ENCODE measurements at places on chromosomes 5 and 9.

- no peak for DNase-seq
These were observed 217.2 kb downstream of the MLLT3 start for GRCh38 chr9:20405078-20405477.

GRCh38 chr5:178895615-178896571, at the start of gene ZFP2:
ZFP2 (plus strand) TSS chr5:178895913; CDS start chr5:178931314, 35,401 bp downstream.
- peak; percentile 45 for DNase-seq

GRCh38 chr5:10289353-10289752, 18.3 kb downstream of the CMBL start:
- DNase-seq = no peak

DNA sequence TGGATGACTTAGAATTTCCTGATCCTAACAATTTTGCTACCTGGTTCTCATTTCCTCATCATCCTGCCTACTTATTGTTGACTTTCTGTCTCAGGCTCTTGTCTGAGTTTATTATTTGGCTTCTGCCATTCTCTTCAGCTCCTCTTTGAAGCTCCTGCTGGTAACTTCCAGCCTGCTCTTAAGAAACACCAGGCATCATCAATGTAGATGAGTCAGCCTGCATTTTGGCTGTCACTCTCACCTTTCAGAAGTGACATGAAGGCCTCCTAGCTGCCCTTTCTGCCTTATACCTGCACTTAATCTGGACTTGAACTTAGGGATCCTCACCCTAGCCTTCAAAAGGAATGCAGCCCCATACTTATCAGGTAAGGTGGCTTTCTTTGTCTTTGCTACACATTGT, 551.8 kb upstream of the ZNF608 start:
- DNase-seq = no peak

DNA sequence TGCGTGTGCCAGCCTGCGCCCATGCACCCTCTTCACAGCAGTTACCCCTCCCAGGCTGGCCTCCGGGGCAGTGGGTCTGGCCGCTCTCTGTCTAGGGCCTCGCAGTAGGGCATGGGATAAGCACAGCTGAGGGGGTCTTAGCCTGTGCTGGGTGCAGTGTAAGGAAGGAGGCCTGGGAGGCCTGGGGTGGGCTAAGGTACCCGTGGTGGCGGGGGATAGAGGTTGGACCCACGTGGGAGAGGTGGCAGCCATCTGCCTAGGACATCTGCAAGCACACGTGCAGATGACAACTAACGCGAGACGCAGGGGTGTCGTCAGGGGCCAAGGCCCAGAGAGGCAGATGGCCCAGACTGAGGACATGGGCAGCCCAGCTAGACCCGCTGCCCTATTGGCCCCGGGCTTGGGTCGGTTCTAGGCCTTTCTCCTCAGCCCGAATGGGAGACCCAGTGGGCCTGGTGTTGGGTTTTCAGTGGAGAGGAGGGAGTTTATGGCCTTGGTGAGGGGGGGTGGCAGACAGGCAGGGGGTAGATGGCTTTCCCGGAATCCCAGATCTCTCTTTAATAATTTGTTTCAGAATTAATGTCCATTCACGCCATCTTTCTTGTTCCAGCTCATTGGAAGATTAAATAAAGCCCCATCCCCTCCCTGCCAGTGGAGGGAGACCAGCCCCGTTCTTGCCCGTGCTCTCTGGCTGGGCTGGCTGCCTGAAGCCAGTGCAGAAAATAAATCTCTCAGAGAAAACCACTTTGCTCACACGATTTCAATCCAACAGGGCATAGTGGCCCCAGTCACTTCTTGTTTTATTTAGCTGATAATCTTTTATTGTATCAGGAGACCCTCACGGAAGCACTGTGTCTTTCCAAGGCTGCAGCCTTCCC, 154.2 kb downstream of the GAPVD1 start:
- no peak for DNase-seq

GRCh38 chr9:110672873-110673510, 4.4 kb downstream of the MUSK start:
- DNase-seq = no peak

DNA sequence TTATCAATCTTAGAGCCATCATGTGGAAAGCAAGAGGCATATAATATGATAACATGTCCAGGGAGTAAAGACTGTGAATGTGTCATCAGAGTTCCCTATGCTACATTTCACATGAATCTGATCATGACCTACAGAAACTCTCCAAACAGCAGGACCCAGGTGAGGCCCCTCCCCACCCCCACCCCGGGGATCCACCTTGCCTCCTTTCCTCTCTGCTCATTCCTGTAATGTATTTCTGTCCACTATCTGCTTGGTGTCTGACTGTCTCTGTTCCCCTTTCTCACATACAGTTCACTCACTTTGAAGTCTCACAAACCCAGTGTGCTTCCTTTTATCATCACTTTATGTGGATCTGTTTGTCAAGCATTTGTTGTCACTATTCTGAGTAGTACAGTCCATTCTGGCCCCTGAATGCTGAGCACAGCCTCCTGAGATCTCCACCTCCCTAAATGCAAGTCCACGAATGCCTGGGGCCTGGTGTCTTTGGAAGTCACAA, 76.4 kb upstream of the SMARCA2 start:
- DNase-seq = no peak

- no peak for DNase-seq
These were observed 105.7 kb downstream of the UGCG start for GRCh38 chr9:112002131-112002846.

- peak; percentile 41 for DNase-seq
These were observed 701 bp downstream of the PARP8 start for GRCh38 chr5:50667023-50667652.

GRCh38 chr5:145162626-145163025, 672.5 kb downstream of the PRELID2 start:
- DNase-seq = no peak

- no peak for DNase-seq
These were observed 12.0 kb downstream of the RALGDS start for GRCh38 chr9:133108794-133109641.

GRCh38 chr9:137293094-137293481, 9.0 kb downstream of the NRARP start:
- DNase-seq = no peak

GRCh38 chr9:78280982-78281668, 15.8 kb upstream of the PSAT1 start:
- peak; percentile 54 for DNase-seq

DNA sequence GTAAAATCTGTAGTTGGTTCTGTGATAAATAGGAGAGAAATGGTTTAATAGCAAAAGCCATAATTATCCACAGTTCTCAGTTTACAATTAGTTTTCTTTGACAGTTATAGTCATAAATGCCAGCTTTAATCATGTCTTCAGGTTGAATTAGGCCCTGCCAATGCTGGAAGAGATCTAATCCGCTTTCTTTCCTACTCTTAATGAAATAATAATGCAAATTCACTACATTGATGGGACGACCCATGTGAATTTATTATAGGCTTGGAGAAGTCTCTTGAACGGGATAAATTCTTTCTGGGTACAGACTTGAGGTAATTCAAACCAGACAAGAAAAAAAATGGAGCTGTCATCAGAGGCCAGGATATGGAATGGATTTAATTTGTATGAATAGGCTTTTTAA, 950.4 kb downstream of the EFNA5 start:
- DNase-seq = no peak

GRCh38 chr9:33162721-33163311, 4.3 kb downstream of the B4GALT1 start:
- DNase-seq = peak; percentile 88

DNA sequence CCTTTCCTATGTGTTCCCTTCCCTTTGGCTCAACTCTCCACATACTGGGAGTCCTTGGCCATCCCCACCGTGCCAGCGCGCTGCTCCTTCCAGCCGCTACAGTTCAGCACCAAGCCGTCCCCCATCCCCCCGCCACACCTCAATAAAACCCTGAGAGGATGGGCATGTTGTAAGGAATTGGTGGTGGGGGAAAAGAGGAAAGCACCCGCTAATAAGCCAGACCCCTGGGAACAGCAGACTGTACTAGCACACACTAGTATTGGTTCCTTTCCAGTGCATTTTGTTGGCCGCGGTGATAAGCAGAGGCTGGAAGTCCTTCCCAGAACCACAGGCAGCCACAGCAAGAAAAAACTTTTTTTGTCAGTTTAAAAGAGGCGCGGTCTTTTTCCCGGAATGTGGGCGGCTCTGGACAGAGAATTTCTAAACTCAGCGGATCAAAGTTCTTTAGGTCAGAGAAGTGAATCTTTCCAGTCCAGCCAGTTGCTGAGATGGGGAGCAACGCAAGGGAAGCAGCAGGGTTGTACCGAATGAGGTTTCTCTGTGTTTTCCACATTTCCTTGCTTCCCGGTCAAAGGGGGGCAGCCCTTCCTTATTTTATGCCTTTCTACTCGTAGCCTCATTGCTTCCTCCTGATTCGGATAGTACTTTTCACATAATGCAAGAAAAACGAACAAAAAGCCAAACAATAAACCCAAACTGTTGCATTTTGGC, 2.1 kb downstream of the CHSY3 start:
- DNase-seq = peak; percentile 63

- no peak for DNase-seq
These were observed 8.1 kb downstream of the CATSPER3 start for GRCh38 chr5:134975843-134976242.

GRCh38 chr9:115591584-115591984, 473.6 kb upstream of the TNC start:
- DNase-seq = peak; percentile 99

- DNase-seq = no peak
These were observed 6.2 kb downstream of the TTLL11 start for GRCh38 chr9:122086873-122087272.

GRCh38 chr5:31671339-31671741, 32.4 kb downstream of the PDZD2 start:
- DNase-seq = no peak

GRCh38 chr5:33316773-33317172, 124.0 kb upstream of the TARS1 start:
- no peak for DNase-seq

DNA sequence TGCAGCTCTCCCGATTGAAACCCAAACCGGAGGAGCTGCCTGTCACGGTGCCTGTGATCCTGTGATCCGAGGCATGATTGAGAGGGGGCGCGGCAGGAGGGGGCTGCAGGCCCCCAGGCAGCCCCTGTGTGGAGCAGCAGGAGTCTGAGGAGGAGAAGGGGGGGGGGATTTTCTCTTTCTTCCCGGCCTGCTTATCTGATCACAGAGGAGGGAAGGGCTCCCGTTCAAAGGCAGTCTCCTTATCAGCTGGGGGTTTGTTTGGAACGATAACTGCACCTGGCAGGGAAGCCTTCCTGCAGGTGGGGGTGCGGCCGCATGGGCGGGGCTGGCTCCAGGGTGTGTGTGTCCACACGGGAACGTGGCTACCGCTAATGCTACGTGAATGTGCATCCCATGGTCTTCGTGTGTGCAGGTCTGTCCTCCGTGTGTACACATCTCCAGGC, 38.4 kb downstream of the LMX1B start:
- no peak for DNase-seq

DNA sequence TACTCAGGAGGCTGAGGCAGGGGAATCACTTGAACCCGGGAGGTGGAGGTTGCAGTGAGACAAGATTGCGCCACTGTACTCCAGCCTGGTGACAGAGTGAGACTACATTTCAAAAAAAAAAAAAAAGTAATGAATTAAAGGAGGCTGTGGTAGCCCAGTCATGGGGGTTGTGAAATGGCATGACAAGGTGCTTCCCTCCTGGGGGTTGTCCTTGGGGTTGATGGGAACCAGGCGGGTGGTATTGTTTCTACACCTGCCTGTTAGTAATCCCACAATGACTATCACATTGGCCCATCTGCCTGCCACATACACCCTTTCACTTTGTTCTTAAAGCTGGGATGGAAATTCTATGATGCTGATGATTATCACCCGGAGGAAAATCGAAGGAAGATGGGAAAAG, 5.6 kb downstream of the IDNK start:
- no peak for DNase-seq

- DNase-seq = no peak
These were observed 1.3 kb upstream of the VDAC1 start for GRCh38 chr5:134006115-134006514.

- DNase-seq = peak; percentile 69
These were observed 23.2 kb upstream of the PSAT1 start for GRCh38 chr9:78273761-78274160.

DNA sequence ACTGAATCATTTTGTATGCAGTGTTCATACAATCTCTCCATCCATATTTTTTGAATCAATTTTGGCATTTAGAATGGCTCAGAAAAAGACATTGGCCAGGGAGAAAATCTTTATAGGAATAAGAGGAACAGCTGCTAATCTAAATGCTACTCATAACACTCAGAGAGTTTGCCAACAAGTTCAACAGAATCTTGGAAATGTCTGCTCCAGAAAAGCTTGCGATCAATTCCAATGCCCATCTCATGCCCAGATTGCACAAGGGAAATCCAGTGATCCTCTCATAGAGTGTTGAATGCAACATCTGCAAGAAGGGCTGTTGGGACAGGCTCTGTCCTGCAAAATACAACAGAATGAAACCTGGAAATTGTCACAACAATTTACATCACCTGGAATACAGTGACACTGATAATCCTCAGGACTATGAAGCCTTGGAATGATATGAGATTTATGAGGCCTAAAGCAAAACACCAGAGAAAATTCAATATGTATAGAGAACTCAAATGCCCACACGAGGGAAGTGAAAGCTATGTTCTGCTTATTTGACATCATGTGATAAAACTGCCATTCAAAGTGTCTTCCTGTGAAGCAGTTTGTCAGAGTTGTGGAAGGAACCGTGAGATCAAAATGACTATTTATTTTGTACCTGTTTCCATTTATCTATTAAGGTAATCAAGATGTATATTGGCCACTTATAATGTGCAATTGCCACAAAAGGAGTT, 190.1 kb downstream of the PARP8 start:
- DNase-seq = no peak

DNA sequence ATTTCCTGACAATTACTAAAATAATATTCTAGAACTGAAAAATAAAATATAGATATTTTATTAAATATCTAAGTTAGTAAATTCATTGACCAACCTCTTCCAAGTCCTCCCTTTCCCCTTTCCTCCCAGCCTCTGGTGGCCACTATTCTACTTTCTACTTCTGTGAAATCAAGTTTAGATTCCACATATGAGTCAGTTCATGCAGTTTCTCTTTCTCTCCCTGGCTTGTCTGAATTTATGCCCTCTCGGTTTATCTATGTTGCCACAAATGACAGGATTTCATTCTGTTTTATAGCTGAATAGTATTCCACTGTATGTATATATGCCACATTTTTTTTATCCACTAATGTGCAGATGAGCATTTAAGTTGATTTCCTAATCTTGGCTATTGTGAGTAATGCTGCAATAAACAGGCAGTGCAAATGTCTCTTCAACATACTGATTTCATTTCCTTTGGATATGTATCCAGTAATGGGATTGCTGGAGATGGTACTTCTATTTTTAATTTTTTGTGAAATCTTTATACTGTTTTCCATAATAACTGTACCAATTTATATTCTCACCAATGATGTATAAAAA, 52.3 kb downstream of the WDR36 start:
- DNase-seq = peak; percentile 18

- DNase-seq = no peak
These were observed 293.2 kb upstream of the KLF4 start for GRCh38 chr9:107782789-107783188.

- no peak for DNase-seq
These were observed 9.4 kb upstream of the SLC12A2 start for GRCh38 chr5:128074171-128074570.

- DNase-seq = peak; percentile 48
These were observed 899 bp upstream of the SHC3 start for GRCh38 chr9:89179540-89179894.
